Esophagus mucosa (tissue), 1 donor: ENCODE measurements at places on chromosomes 4 and X. TPM values are rescaled to one million over a fixed set of nuclear protein-coding genes. Genes with fewer than 3 reads are reported as not detected.

Gene RHOXF2B
- total RNA-seq, result not detected

Gene AP1S2
- 7.5 TPM for total RNA-seq

Gene PAGE4
- not detected for total RNA-seq

Gene CSTF2
- 22.4 TPM for total RNA-seq

Gene PDE6B
- total RNA-seq, result 0.88 TPM

Gene MTMR8
- total RNA-seq, result 2.1 TPM

Gene FGF5
- total RNA-seq, result not detected

Gene USP17L27
- total RNA-seq, result not detected

Gene TCEAL7
- 0.16 TPM for total RNA-seq
